ENCODE measurements at places on chromosomes 2 and 18.
A peak's percentile ranks its signal among the peaks of the same experiment; 100 is the strongest.

DNA sequence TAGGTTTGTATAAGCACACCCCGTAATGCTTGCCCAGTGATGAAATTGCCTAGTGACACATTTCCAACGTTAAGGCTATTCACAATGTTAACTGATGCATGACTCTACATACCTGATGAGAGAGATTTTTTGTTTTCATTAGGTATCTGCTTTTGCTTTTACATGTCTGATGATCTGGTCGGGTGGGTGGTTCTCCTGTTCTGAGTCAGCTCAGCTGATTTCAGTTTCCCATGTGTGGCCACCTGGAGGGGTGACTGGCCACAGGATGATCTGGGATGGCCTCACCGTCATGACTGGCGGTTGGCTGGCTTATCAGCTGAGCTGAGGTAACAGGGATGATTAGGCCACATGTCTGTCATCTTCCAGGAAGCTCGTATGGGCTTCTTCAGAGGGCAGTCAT is 33.8 kb upstream of the ACYP2 start:
- DNase-seq = no peak

DNA sequence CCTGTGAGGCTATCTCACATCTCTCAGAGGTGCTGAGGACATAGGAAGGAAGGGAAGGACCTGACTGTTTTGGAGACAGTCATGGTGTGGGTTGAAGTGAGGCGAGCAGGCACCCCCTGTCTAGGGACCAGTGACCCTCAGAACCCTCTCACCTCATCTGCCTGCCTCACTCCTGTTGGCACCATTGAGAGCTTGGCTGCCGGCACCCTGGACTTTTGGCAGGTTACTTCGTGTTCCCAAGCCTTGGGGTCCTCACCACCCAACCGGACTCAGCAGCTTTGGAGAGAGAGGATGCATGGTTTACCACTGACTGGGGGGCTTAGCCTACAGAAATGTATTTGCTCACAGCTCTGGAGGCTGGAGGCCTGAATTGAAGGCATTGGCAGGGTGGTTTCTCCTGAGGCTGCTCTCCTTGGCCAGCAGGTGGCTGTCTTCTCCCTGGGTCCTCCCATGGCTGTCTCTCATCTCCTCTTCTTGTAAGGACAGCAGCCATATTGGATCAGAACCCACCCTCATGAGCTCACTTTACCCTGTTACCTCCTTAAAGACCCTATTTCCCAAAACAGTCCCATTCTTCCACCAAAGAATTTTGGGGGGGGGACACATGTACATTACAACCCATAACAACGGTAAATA is 142.0 kb downstream of the TSN start:
- peak; percentile 42 for DNase-seq

- no peak for DNase-seq
Observed at GRCh38 chr2:188940171-188940570, 34.0 kb upstream of the COL3A1 start.

GRCh38 chr18:32770666-32771168 is 2.1 kb downstream of the KLHL14 start:
- no peak for DNase-seq

GRCh38 chr2:27958711-27959378 is 68.3 kb downstream of the BABAM2 start:
- no peak for DNase-seq
